MV-4-11 (cell line): ENCODE measurements at places on chromosomes 5 and 9.

DNA sequence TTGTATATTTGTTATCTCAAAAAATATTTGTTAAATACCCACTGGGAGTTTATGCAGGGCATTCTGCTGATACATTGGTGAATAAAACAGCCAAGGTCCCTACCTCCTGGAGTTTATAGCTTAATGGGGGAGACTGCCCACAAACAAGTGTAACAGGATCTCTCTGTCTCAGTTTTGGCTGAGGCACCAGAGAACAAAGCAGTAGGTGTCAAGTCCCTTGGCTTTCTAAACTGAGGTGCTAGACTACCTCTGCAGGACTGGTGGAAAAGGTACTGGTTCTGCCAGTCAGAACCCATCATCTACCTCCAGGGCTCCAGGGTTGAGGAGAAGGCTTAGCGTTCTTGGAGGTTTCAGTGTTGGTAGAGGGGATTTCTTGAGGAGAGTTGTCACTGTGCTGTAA, 188.4 kb upstream of the ELL2 start:
- DNase-seq, result no peak

- DNase-seq, result no peak
Observed at GRCh38 chr9:114225561-114226212, 70.3 kb downstream of the COL27A1 start.

GRCh38 chr9:19492775-19493173, 84.0 kb downstream of the ACER2 start:
- DNase-seq, result no peak

DNA sequence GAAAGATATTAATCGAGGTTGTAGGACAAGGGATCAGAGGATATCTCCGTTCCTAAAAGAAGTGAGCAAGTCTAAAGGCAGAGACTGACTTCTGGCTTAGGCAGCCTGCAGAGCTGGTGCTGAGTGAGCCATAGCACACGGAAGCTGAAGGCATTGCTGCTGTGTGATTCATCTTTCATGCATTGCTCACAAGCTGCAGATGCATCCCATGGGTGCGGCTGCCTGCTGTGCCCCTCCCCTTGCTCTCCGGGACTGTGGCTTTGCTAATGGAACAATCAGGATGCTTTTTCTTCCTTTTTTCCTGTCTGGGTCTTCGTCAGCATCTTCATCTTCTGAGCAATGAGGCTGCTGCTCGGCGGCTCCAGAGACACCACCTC, 341.4 kb downstream of the DIRAS2 start:
- peak; percentile 24 for DNase-seq

- DNase-seq, result no peak
Observed at GRCh38 chr9:6183627-6184026, 32.0 kb upstream of the IL33 start.

DNA sequence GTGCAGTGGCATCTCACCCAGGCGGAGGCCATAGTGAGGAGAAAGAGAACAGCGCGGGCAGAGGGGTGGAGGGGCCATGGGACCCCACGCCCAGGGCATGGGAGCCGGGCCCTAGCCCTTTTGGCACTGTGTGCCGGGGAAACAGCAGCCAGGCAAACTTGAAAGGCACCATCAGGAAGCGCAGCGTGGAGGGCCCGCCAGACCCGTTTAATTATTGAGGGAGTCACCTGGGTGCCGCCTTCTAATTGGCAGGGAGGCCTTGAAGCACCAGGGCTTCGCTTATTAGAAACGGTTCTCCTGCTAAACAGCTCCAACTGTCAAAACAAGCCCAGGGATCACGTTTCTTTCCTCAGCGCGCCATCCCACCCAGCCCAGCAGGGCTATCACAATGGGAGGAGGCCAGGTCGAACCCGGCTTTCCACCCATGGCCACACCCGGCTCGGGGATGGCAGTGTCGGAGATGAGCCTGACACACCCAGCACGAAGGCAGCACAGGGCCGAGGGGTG, 104.6 kb upstream of the SARDH start:
- DNase-seq, result no peak

DNA sequence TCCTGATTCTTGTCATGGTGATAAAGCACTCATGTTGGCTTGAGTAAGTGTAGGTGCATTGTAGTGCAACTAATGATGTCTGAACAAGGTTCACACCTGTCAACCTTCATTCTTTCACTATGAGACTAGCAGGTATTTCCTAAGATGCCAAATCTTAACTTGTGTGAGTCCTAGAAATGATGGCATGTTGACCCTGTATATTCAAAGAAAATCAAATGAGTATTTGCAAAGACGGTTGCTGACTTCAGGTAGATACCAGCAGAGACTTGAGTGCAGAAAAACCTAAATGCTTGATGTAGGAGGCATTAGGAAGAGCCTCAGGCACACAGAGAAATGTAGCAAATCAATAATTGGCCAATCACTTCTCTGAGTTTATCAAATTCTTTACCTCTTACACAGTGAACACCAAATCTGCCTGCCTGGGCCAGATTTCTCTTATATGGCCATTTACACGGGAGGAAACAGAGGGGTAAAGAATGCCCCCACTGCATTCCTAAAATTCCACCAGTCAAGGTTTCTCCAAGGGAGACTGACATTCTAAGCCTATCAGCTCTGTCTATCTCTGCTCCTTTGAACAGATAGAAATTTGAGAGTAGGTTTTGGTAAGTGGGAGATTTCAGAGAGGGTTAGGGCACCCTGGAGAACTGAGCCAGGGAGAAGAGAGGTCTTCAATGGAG, 488.6 kb upstream of the WWC1 start:
- DNase-seq, result no peak

DNA sequence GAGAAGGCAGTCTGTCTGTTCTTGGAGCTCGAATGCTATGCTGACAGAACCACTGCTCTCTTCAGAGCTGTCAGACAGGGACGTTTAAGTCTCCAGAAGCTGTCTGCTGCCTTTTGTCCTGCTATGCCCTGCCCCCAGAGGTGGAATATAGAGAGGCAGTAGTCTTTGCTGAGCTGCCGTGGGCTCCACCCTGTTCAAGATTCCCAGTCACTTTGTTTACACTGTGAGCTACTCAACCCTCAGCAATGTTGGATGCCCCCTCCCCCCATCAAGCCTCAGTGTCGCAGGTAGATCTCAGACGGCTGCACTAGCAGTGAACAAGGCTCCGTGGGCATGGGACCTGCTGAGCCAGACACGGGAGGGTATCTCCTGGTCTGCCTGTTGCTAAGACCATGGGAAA, 344.2 kb downstream of the TMEM161B start:
- DNase-seq, result no peak

- DNase-seq, result no peak
Observed at GRCh38 chr9:135815413-135815812, 91.9 kb downstream of the CAMSAP1 start.

- DNase-seq, result peak; percentile 82
Observed at GRCh38 chr9:137083394-137084004, 3.3 kb upstream of the MAN1B1 start.

- no peak for DNase-seq
Observed at GRCh38 chr5:52685566-52685965, 102.2 kb upstream of the ITGA1 start.

- DNase-seq, result peak; percentile 92
Observed at GRCh38 chr9:38008168-38009034, 60.6 kb downstream of the SHB start.

DNA sequence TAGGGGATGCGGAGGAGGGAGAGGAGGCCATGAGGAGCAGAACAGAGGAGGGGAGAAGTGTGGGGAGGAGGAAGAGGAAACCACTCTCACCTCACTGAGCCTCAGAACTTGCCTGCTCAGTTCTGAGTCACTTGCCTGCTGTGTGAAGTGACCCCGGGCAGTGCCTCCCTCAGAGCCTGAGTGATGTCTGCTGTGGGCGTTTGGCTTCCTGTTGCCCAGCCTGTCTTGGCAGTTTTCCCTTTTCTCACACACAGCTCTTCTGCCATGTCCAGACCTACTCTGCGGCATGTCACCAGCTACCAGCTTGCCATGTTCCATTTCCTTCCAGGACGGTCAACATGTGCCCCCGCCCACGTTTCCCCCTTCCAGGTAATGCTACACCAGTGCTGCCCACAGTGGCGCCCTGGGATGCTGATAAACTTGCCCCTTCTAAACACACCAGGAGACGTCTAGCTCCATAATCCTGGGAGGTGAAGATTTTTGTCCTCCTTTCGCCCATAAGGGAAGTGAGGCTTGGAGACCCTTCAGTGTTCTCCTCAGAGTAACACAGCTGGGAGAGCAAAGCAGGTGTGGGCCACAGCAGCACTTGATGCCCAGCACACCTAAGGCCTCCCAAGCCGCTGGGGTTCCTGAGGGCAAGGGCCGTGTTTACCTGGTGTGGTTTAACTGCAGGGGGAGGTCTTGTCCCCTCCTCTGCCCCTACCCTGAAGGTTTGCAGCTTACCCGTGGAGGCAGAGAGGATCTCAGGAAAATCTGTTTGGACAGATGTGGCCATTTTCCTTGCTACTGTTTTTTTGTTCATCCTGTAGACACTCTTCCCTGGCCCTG, 63.8 kb upstream of the RNF130 start:
- peak; percentile 96 for DNase-seq

DNA sequence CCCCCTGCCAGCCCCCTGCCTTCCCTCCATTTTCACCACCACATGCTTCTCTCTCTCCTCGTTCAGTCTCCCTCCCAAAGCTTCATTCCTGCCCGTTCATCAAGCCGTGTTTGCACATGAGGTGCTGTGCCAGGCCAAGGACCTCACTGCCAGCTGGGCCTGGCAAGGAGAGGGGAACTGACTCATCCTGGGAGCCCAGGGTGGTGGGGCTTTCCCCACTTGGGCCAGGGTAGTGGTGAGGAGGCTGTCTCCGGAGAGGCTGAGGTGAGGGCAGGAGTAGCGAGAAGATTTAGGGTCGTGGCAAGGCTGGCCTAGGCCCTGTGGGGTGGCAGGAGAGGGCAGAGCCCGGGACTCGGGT, 30.4 kb upstream of the NOTCH1 start:
- no peak for DNase-seq

- no peak for DNase-seq
Observed at GRCh38 chr5:39775086-39775796, 350.5 kb upstream of the DAB2 start.

DNA sequence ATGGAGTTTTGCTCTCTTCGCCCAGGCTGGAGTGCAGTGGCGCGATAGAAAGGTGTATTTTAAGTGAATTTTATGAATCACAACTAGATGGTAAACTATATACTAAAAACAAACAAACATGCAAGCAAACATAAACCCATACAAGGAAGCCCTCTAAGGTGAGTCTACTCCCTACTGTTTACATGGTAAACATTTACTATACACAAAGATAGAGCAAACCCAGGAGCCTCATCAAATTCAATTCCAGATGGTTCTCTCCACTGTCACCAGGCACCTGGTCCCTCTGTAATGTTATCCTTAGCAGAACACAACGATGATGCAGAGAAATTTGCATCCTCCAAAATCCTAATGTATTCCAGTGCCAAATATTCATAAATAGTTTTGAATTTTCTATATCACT, 17.9 kb downstream of the ANKH start:
- no peak for DNase-seq

DNA sequence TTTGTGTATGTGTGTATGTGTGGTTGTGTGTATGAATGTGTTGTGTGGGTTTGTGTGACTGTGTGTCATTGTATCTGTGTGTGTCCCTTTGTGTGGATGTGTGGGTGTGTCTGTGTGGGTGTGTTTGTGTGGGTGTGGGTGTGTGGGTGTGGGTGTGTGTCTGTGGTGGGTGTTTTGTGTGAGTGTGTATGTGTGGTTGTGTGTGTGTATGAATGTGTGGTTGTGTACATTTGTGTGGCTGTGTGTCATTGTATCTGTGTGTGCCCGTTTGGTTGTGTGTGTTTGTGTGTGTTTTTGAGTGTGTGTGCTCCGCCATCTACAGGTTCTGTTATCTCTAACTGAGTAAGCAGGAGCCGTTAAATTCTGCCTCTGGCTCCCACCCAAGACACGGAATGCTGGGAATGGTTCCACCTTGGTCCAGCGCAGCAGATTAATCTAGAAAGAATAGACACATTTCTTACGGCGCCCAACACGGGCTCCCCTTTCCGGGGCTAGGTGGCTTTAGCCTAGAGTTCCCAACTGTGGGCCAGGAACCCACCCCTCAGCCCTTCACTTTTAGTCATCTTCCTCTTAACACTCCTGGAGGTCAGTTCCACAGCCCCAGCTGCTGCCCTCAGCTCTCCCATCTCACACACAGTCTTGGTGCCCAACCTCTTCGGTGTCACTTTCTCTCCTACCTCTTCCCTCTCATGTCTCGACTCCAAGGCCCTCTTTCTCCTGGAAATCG, 197.1 kb downstream of the TTLL11 start:
- no peak for DNase-seq

DNA sequence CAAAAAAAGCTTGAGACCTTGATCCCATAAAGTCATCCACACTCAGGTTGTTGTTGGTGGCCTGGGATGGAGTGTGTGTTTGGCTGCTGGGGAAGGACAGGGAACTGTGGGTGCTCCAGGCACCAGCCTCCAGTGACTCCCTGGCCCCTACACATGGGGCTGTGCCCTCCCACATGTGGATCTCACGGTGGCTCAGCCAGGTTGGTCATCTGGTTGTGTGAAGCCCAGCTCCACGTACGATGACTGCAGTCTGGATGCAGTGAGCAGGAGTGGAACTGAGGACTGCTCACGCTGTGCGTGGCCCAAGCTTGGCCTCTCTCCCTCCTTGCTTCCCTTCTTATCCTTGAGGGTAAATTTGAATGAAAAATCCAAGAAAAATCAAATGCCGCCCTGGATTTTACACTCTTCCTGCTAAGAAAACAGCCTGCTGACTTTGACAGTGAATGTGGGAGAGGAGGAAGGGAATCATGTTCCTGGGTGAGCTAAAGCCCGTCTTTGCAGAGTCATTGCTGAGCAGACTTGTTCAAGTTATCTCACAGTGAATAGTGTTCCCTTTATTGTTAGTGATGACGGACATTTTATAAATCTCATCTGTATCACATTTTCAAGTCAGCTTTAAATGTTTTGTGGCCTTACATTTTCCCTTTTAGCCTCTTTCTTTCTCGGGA, 65.1 kb upstream of the CACNA1B start:
- DNase-seq, result no peak

DNA sequence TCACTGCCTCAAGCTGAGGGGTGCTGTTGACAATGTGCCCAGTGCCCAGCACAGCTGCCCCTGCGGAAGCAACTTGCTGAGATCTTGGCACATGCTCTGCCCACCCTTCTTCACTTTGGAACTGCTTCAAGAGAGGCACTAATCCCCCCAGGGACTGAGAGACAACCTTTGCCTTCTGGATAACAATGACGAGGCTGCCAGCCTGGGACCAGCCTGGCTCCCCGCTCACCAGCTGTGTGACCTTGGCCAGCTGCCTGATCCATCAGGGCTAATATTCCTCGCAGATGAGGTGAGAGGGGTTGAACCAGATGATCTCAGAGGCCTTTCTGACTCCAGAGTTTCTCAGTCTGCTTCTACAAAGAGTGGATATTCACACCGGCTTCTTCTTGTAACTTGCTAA, 81.0 kb downstream of the SHB start:
- DNase-seq, result no peak

DNA sequence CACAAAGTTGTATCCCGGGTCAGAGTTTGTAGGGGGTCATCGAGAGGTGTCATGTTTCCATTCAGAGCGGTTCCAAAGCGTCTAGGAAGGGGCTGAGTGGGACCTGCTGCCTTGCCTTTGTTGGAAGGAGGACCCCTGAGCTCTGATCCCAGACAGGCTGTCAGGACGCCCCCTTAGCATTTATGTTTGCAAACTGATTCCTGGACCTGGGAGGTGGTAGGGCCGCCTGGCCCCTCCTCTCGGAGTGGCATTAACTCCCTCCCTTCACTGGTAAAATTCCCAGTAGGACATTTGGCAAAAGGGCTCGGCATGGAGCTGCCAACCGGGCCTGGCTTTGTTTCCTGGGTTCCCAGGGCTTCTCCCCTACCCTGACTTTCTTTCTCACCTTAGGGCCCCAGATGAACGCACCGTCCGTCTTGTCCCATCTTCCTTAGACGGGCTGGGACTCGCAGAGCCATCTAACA, 2.5 kb downstream of the JADE2 start:
- DNase-seq, result no peak
